A375 (cell line): ENCODE measurements at places on chromosomes 3 and 15. TPM values are rescaled to one million over a fixed set of nuclear protein-coding genes. Genes with fewer than 3 reads are reported as not detected.

TRH gene
- not detected in 2 replicates for total RNA-seq

RAB27A gene
- 1.3 and 4.4 TPM in 2 replicates for total RNA-seq

TIGIT gene
- total RNA-seq = not detected in 2 replicates

BTD gene
- total RNA-seq = 21.8 and 27.0 TPM in 2 replicates

C3orf80 gene
- 0.53 and 1.2 TPM in 2 replicates for total RNA-seq

ST8SIA2 gene
- not detected in 2 replicates for total RNA-seq

HTR3E gene
- total RNA-seq = not detected in 2 replicates

ALS2CL gene
- 5.1 and 8.0 TPM in 2 replicates for total RNA-seq

ECE2 gene
- total RNA-seq = not detected in 2 replicates

ASB14 gene
- total RNA-seq = not detected in 2 replicates

CCNB2 gene
- 58.1 and 61.1 TPM in 2 replicates for total RNA-seq

BCL2A1 gene
- 4.1 and 4.7 TPM in 2 replicates for total RNA-seq

TERC gene
- 10.9 and 21.8 TPM in 2 replicates for total RNA-seq

ERC2 gene
- total RNA-seq = 0.53 and 0.61 TPM in 2 replicates

LRRIQ4 gene
- not detected in 2 replicates for total RNA-seq

LYZL4 gene
- 0.34 TPM in 1 of 2 replicates, not detected in the other for total RNA-seq

TSEN2 gene
- 33.2 and 33.9 TPM in 2 replicates for total RNA-seq

HACD2 gene
- 12.3 and 14.3 TPM in 2 replicates for total RNA-seq

PLSCR2 gene
- not detected in 2 replicates for total RNA-seq

CHL1 gene
- 0.04 and 0.13 TPM in 2 replicates for total RNA-seq
